ENCODE measurements at places on chromosomes 16 and 17.

DNA sequence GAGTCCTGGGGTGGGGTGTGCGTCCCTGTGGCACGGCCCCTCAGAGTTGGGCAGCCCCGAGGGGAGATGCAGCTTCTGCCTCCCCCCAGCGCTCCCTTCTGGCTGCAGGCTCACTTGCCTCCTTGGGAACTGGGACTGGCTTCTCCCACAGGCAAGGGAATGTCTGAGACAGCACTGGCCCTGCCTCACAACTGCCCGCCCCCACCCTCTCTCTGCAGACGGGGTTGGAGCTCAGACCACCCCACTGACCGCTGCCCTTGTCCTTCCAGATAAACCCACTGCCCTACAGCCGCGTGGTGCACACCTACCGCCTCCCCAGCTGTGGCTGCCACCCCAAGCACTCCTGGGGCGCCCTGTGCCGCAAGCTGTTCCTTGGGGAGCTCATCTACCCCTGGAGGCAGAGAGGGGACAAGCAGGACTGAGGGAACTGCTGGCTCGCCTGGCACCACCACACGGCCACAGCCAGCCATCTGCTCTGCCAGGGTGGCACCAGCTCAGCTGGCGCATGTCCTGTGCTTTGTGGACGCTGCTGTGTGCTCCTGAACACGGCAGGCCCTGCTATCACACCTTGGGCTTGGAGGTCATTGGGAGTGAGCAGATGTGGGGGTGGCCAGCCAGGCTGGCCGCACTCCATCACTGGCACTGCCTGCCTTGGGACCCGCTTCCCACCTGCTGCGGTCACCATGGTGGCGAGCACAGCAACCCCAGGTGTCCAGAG lies 7.1 kb upstream of the RAB40C start:
- no peak for DNase-seq

DNA sequence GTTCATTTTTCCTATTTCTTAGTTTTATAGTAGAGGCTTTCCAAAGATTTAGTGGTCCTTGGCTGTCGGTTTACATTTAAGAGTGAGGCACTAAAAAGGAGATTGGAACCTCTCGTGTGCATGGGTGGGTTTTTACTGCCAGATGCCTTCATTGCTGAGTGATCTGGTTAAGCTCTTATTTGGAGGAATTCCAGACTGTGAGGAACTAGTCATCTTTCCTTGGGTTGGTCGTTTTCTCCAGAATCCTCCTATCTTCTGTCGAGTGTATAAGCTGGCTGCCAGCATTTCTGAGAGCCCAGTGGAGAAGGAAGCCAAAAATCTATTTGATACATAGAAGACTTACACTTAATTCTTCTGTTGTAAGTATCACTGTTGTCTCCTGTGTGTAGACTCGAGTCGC lies 22.6 kb downstream of the IST1 start:
- peak; percentile 90 for DNase-seq

- DNase-seq: no peak
Measured at GRCh38 chr16:50642349-50642748, 38.8 kb downstream of the SNX20 start.

DNA sequence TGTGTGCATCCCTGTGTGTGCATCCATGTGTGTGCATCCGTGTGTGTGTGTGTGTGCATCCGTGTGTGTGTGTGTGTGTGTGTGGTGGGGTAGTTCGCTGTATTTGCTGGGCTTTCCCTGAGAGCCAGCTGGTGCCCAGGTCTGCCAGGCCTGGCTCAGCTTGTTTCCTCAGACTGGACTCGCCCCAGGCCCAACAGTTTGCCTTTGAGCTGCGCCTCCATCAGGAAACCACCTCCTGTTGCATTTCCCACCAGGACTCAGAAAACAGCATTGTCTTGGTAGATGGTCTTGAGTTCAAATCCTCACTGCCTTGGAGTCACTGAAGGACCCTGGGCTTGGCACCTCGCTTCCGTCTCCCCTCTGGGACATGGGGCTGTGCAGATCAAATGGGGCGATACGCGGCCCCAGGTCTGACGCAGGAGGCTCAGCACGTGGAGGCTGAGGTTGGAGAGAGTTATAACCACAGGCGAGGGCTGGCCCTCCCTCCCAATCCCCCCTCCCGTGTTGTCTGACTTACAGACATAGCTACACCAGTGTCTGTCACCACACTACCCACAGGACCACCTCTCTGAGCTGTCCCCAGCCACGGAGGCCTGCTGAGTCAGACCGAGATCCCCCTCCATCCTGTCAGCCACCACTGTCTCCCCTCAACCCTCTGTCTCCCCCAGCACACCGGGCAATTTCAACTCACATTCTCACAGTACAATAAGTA lies 4.7 kb downstream of the ITGAE start:
- no peak for DNase-seq

- peak; percentile 83 for DNase-seq
Measured at GRCh38 chr17:2075336-2076086, 20.6 kb downstream of the HIC1 start.

- DNase-seq: no peak
Measured at GRCh38 chr17:78628547-78629435, 51.6 kb upstream of the DNAH17 start.

GRCh38 chr17:7854078-7854777 lies 638 bp upstream of the TMEM88 start:
- DNase-seq: no peak

- DNase-seq: no peak
Measured at GRCh38 chr16:10121897-10122425, 60.3 kb downstream of the GRIN2A start.

DNA sequence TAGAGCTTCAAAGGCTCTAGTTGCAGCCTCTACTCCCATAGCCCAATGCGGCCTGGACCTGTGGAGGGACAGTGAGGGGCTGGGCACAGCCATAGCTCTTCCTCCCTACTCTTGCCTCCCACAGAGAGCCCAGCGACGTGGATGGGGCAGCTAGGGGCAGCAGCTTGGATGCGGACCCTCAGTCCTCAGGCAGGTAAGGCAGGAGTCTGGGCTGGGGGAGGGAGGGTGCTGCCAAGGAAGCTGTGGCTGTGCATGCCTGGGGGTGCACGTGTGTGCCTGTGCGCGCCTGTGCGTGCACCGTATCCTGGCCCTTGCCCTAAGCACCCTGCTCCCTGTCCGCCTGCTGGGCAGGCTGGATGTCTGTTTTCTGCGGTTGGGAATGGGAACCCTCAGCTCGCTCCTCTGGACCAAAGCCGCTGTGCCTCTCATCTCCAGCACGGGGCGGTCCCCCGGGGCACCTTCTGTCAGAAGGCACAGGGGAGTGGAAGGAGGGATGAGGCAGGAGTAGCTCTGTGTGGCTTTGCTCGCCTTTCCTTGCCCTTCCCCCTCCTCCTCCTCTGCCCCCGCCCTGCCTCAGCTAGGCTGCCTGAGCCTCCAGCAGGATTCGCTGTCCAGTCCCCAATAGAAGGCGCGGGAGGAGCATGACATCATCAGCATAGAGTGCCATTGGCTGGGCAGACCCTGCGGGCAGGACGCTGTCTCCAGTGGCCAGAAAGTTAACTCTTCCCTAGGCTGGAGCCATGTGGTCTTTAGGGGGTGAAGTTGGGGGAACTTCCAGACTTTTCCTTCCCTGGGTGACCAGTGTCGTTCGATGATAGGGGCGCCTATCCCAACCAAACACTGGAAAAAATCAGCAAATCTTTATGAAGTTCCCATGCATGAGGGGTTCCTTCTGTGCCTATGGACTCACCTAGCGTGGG lies 797 bp downstream of the PRCD start:
- peak; percentile 96 for DNase-seq

DNA sequence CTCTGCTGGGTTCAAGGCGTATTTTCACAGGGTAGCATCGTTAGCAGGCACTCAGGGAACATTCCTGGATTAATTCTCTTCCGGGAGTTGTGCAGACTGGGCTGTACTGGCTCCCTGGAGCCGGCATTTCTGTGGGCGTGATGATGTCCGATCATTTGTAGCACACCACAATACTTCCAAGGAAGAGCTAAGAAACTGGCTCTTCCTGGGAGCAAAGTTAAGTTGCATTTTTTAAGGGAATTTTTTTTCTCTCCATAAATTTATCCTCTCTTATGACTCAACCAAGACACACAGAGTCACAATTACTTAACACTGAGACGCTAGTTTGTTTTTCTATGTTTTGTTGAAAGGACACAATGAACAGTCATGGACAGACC lies 211.6 kb upstream of the FOXF1 start:
- DNase-seq: peak; percentile 94

GRCh38 chr17:58330997-58331814 lies 2.6 kb upstream of the TSPOAP1 start:
- no peak for DNase-seq

DNA sequence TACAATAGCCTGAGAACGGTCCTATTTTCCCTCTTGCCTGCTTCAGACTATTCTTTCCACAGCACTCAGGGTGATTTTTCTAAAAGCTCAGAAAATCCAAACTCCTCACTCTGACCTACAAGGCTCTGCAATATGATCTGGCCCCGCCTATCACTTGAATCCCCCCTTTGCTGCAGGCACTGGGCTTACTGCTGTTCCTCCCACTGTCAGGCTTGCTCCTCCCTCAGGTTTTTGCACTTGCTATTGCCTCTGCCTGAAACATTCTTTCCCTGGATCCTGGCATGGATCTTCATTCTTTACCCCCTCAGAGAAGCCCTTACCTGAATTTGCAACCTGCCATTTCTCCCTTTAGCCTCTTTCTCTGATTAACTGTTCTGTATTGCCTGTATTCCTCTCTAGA lies 52.3 kb downstream of the RPGRIP1L start:
- DNase-seq: no peak

GRCh38 chr17:10036511-10037061 lies 131.5 kb upstream of the RCVRN start:
- no peak for DNase-seq

GRCh38 chr17:41098042-41098441 lies at the start of gene KRTAP4-8:
Gene KRTAP4-8, minus strand, starts transcription at chr17:41098142. Its CDS starts 58 bp downstream, at chr17:41098084.
- DNase-seq: no peak

DNA sequence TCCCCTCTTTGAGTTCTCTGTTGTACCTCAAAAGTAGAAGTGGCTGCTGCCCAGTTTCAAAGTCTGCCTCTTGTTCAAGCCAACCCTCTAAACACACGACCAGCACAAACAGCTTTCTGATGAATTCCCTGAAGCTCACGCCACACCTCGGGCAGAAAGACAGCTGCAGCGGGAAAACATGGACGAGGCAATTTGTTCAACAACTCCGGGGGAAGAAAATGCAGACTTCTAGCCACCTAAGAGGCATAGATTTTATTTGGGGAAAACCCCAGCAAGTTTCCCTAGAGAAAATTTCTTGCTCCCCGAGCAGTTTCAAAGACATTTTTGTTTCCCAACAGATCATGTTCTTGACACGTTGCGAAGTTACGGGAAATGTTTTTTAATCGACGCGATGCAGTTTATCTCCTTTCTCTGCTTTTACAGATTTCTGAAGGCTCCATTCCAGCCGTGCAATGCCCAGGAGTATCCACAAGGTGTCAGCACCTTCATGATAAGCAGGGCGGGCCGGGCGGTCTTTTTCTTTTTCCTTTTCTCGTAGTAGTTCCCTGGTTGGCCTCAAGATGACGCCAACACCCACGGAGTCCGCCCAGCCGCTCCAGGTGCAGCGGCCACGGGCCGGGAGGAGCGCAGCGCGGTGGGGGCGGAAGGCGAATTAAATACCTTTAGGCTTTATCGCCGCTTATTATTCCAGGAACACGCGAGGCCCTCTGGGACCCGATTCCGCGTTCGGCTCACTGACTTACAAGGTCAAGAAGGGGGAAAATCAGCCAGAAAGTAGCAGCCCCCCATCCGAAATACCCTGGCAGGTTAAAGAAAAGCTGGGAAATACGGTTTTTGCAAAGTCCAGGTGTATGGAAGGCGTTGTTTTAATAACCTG lies 2.9 kb upstream of the FOXC2 start:
- DNase-seq: peak; percentile 93

GRCh38 chr17:82011617-82012187 lies 11.0 kb downstream of the CENPX start:
- no peak for DNase-seq

DNA sequence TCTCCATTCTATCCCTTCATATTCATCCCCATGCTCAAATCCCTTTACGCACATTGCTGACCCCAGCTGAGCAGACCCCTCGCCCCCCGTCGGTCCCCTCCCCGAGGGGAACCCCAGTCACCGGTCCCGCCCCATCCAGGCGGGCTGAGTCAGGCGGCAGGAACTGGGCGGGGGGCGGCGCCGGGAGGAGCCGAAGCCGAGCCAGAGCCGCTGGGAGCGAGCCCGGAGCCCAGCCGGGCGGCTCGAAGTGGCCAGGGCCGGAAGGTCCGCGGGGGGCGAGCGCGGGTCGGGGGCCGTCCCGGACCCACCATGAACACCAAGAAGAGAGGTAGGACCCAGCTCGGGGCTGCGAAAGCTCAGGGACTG lies 8.6 kb downstream of the RIPOR1 start:
- DNase-seq: peak; percentile 46

DNA sequence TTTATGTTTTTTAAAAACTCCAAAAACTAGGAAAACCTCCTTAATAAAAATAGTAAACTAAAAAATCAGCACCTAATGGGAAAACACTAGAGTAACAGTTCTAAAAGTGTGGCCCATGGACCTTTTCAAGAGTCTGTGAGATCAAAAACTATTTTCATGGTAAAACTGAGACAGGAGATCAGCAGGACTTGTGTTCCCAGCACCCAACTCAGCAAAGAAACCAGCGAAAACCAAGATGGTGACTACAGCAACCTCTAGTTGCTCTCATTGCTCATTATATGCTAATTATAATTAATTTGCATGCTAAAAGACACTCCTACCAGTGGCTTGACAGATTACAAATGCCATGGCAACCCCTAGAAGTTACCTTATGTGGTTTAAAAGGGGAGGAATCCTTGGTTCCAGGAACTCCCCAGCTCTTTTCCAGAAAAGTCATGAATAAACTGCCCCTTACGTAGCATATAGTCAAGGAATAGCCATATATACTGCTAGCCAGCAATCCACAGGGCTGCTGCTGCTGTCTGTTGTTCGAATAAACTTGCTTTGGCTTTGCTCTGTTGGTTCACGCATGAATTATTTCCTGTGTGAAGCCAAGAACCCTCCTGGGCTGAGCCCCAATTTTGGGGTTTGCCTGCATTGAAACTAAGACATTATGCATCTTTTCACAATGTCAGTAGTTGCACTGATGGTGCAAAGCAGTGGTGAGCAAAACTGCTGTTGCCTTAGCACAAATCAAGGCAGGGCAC lies 12.4 kb downstream of the CMTR2 start:
- no peak for DNase-seq

DNA sequence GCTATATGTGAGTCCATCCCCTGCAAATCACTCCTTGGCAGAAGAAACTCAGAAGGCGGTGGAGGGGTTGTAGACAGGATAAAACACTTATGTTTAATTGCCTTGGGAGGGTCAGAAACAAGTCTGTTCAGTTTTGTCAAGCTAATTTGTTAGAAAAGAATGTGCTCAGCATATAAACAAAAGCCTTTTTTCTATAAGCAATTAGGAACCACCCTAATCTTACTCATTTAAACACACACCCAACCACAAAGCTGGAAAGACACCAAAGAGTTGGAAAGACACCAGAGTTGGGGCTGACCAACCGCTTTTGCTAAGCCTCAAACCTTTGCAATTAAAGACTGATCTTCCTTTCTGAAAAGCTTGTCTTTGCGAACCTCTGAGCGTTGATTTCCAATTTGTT lies 439.2 kb upstream of the ERCC4 start:
- no peak for DNase-seq

GRCh38 chr16:55083052-55083451 lies 152.4 kb downstream of the IRX5 start:
- DNase-seq: no peak

Data from fibroblast of villous mesenchyme (primary cell).